ENCODE measurements at places on chromosomes 4 and X. TPM values are rescaled to one million over a fixed set of nuclear protein-coding genes. Genes with fewer than 3 reads are reported as not detected.

Gene TREX2
- 1.5 TPM for total RNA-seq

Gene LONRF3
- total RNA-seq, result 3.3 TPM

Gene EFHC2
- total RNA-seq, result 0.21 TPM

Gene HTRA3
- 21.2 TPM for total RNA-seq

Gene ARHGEF38
- not detected for total RNA-seq

Gene ETNPPL
- not detected for total RNA-seq

Gene CFI
- 0.65 TPM for total RNA-seq

Gene G3BP2
- total RNA-seq, result 81.3 TPM

Gene CFP
- total RNA-seq, result 1.2 TPM

Gene MAOA
- total RNA-seq, result 1.3 TPM

Gene NSUN7
- 0.62 TPM for total RNA-seq

Gene FAM9C
- total RNA-seq, result 0.07 TPM
